SK-MEL-5 (cell line): ENCODE measurements at places on chromosomes 2 and 18.

- no peak for DNase-seq
Measured at GRCh38 chr2:590214-591175, 86.7 kb downstream of the TMEM18 start.

- DNase-seq = peak; percentile 11
Measured at GRCh38 chr2:215712871-215713790, 277.3 kb upstream of the FN1 start.

GRCh38 chr2:201362396-201362795, 5.3 kb upstream of the FLACC1 start:
- DNase-seq = no peak

DNA sequence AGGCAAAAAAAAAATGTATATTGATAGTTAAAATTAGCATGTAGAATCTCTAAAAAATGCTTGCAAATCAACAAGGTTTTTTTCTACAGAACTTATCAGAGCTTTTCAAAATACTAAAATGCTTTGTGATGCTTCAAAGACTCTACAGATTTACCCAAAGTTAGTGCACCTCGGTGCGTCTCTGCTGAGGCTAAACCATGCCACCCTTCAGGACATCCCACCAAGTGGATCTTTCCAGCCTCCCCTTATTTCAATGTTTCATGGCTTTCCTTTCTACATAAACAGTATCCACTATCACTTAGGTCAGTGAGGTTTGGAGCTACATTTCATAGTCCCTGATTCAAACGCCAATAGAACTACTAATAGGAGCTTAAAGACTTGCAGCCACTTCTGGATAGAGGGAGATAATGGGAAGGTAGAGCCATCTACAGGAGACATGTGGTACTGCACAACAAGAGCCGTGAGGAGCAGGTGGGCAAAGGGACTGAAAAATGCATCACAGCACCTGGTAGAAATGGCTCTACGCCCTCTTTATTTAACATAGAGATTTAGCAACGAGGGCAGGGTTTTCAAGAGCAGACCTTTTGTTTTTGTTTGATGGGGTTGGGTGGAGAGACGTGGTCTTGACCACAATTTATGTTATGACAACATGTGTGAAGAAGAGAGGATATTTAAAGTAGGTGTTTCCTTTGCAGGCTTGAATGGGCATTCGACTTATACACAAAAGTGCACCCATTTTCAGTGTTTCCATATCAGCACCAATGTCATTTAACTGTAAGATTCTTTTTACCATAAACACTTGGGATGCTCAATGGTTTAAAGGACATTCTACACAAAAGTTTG, 56.1 kb upstream of the SLC35G4 start:
- DNase-seq = peak; percentile 70

- DNase-seq = peak; percentile 55
Measured at GRCh38 chr2:222993920-222994650, 57.9 kb upstream of the KCNE4 start.

DNA sequence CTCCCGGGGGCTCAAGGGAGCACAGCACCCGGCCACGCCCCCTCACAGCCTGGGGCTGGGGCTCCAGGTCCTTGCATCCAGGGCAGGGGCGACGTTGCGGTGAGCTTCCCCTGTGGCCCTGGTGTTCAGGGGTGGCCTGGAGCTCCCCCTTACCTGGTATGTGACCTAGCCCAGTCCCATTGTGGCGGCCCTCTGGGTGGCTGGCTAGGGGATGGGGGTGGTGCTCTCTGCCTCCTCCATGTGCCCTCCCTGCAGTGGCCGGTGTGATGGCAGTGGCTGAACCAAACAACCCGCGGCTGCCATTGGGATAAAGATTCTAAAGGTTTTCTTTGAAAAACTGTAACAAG, 288.3 kb downstream of the RDH14 start:
- no peak for DNase-seq

DNA sequence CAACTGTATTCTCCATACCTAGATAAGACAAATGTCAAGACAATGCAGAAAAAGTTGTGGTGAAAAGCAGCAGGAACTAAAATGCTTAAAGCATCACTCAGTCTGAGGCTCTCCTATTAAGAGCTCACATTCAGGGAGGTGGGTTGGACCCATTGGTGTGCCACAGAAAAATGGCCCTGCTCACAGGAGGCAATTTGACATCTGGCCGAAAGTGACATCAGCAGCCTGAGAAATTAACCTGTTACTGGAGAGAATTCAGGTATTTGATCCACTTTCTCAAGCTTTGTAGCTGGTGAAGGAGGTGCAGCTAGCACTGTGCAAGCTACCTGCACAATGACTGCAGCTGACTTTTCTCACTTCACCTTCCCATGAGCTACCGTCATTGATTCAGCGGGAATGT, 86.0 kb downstream of the TMEM247 start:
- DNase-seq = no peak
